ENCODE measurements at places on chromosomes 4 and X.

DNA sequence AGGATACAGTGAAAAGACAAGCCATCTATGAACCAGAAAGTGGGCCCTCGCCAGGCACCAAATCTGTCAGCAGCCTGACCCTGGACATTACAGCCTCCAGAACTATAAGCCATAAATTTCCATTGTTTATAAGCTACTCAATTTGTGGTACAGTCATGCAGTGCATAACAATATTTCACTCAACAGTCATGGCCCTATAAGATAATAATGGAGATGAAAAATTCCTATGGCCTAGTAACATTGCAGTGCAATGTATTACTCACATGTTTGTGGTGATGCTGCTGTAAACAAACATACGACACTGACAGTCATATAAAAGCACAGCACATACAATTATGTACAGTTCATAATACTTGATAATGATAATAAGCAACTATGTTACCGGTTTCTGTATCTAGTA lies 17.1 kb upstream of the TLR1 start:
- DNase-seq, result no peak

- DNase-seq, result no peak
Measured at GRCh38 chr4:74266081-74266480, 42.2 kb upstream of the EPGN start.

DNA sequence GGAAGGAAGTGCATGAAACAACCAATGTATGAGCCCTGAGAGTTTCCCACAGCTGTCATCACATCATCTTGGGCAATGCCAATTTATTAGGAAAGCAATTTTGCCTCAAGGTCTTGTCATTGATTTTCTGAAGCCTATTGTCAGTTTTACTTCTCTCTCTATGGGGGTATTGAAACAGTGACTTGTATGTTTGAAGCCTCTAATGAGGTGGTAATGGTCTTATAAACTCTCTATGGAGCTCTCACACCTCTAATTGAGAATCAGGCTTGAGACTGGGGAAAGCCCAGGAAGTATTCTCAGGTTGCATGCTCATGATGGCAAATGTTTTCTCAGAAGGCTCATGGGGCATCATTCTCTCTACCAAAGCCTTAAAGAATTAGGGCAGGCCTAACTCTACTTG lies 308.2 kb upstream of the EMCN start:
- no peak for DNase-seq

- no peak for DNase-seq
Measured at GRCh38 chr4:180635281-180635680, 1607.9 kb upstream of the TENM3 start.

DNA sequence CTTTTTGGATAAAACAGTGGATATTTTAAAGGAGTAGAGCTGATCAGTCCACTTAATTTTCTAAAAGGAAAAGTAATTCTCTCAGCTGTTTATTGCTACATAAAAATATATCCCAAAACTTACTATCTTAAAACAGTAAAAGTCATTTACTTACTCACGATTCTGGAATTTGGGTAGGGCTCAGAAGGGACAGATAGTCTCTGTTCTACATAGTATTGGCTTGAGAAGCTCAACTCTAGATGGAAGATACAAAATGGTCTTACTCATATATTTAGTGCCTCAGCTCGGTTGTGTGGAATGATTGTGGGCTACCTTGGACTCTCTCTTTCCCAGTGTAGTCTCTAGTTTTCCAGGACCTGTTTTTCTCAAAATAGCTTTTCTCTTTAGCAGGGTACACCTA lies 691.5 kb upstream of the POU3F4 start:
- no peak for DNase-seq

GRCh38 chr4:71711985-71712348 lies 71.9 kb downstream of the GC start:
- DNase-seq, result no peak
